A549 treated with Hydrocortisone at 1 μM for 4 hours (cell line): ENCODE measurements at places on chromosomes 3 and 15. TPM values are rescaled to one million over a fixed set of nuclear protein-coding genes. Genes with fewer than 3 reads are reported as not detected.

The DNAJA4 gene
- total RNA-seq, result 0.05 to 0.08 TPM in 2 of 5 replicates, not detected in the others

The ATP10A gene
- 7.7 to 10.0 TPM (median 8.5 TPM) in 5 replicates for total RNA-seq

The ALS2CL gene
- 6.5 to 8.7 TPM (median 7.8 TPM) in 5 replicates for total RNA-seq

The TM6SF1 gene
- total RNA-seq, result 0.07 to 0.15 TPM (median 0.07 TPM) in 4 of 5 replicates, not detected in the other

The CYP8B1 gene
- total RNA-seq, result not detected in 5 replicates

The XCR1 gene
- not detected in 5 replicates for total RNA-seq

The FETUB gene
- 0.12 to 0.34 TPM (median 0.15 TPM) in 3 of 5 replicates, not detected in the others for total RNA-seq

The CALML4 gene
- 6.3 to 9.1 TPM (median 8.1 TPM) in 5 replicates for total RNA-seq

The CIB1 gene
- total RNA-seq, result 169 to 219 TPM (median 213 TPM) in 5 replicates

The HIGD2B gene
- total RNA-seq, result not detected in 5 replicates

The TMEM266 gene
- 0.15 to 0.33 TPM (median 0.23 TPM) in 5 replicates for total RNA-seq

The EXD1 gene
- 0.06 to 0.22 TPM in 2 of 5 replicates, not detected in the others for total RNA-seq

The HTR3E gene
- total RNA-seq, result not detected in 5 replicates

The ZNF35 gene
- 5.0 to 6.4 TPM (median 5.4 TPM) in 5 replicates for total RNA-seq

The DUOX1 gene
- 0.02 to 0.10 TPM in 2 of 5 replicates, not detected in the others for total RNA-seq

The TMEM158 gene
- 6.1 to 11.5 TPM (median 11.2 TPM) in 5 replicates for total RNA-seq

The PARP9 gene
- 5.1 to 7.0 TPM (median 5.8 TPM) in 5 replicates for total RNA-seq

The KLHL25 gene
- total RNA-seq, result 4.4 to 7.2 TPM (median 6.7 TPM) in 5 replicates

The ACTC1 gene
- 0.16 to 0.26 TPM (median 0.25 TPM) in 4 of 5 replicates, not detected in the other for total RNA-seq

The C3orf62 gene
- total RNA-seq, result 1.5 to 2.4 TPM (median 2.2 TPM) in 5 replicates

The IL17RC gene
- 27.3 to 35.3 TPM (median 31.1 TPM) in 5 replicates for total RNA-seq

The KLF15 gene
- 0.52 to 0.81 TPM (median 0.73 TPM) in 5 replicates for total RNA-seq

The PARL gene
- 58.2 to 74.9 TPM (median 66.4 TPM) in 5 replicates for total RNA-seq

The ITPKA gene
- total RNA-seq, result 6.0 to 9.6 TPM (median 8.8 TPM) in 5 replicates

The GHRL gene
- 0.13 TPM in 1 of 5 replicates, not detected in the others for total RNA-seq

The RRP9 gene
- total RNA-seq, result 36.3 to 47.6 TPM (median 41.9 TPM) in 5 replicates

The MEIS2 gene
- total RNA-seq, result 7.3 to 12.0 TPM (median 8.5 TPM) in 5 replicates

The SLC4A7 gene
- total RNA-seq, result 7.6 to 19.4 TPM (median 12.7 TPM) in 5 replicates

The GRIP2 gene
- total RNA-seq, result 1.0 to 1.6 TPM (median 1.2 TPM) in 5 replicates

The MED12L gene
- total RNA-seq, result 0.31 to 0.45 TPM (median 0.37 TPM) in 5 replicates
